Aorta (tissue), 5 donors: ENCODE measurements at places on chromosomes 5 and 9. TPM values are rescaled to one million over a fixed set of nuclear protein-coding genes. Genes with fewer than 3 reads are reported as not detected.

DNA sequence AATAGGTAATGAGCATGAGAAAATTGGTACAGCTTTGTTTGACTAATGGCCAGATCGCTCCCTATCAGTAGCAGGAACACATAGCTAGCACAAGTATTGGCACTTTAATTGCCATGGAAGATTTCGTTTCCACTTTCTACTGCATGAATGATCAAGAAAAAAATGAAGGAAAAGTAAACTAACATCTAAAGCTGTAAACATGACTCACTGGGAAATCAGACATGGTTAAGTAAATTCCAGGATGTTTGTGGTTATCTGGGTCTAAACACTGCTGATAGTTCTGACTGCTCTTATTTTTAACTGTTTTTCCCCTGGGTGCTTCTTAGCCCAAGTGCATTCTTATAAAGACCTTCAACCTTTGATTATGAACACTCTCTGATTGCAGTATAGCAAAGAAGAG lies 388.9 kb downstream of the NR2F1-AS1 start:
- H3K4me1 ChIP-seq, result no peaks in the 10 kb centered on the region
- no peak overlapping the region for H3K4me3 ChIP-seq
- no peaks in the 10 kb centered on the region for H3K36me3 ChIP-seq
- DNase-seq, result no peak

DNA sequence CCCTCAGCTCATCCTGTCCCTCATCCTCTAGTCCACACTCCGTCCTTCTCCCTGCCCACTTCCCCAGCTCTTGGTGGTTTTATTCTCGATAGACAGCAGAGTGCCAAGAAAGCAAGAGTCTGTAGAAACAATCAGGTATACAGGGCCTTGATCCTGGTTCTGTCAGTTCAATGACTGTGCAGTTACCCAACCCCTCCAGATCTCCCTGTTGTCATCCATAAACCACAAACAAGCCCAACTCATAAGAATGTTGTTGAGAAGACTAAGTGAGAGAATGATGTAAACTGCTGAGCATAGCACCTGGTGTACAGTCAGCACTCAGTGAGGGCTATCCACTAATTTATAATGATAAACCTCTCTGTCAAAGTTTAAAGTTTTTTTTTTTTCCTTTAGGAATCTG lies 31.3 kb downstream of the ISL1 start:
- H3K27ac ChIP-seq, result no peak overlapping the region
- no peaks in the 10 kb centered on the region for H3K36me3 ChIP-seq
- no peak overlapping the region for H3K4me3 ChIP-seq
- no peak for DNase-seq
- no peaks in the 10 kb centered on the region for H3K27me3 ChIP-seq

DNA sequence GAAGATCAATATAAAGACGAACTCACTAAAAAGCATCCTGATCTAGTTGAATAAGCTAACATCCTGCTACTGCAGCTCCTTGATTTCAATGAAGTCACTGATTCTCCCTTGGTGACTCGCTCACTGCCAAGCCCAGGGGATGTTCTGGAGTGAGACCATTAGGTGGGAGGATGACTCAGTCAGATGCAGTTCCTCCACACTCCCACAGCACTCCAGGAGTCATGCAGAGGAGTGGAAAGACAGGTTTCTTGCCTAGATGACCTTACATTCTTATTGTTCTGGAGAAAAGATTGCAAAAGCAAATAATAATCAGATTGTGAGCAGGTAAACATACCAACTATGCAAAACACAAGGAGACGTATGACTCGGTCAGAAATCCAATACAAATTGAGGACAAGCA lies 15.3 kb downstream of the GCNT4 start:
- no peak overlapping the region for H3K4me3 ChIP-seq
- H3K27ac ChIP-seq, result no peak overlapping the region
- DNase-seq, result no peak
- no peaks in the 10 kb centered on the region for H3K27me3 ChIP-seq
- H3K4me1 ChIP-seq, result no peaks in the 10 kb centered on the region
- no peaks in the 10 kb centered on the region for H3K36me3 ChIP-seq

GRCh38 chr5:34552686-34553085 lies 103.4 kb upstream of the RAI14 start:
- H3K4me3 ChIP-seq, result no peak overlapping the region
- H3K4me1 ChIP-seq, result no peaks in the 10 kb centered on the region
- DNase-seq, result no peak
- peak overlapping the region; percentile 80 for H3K27ac ChIP-seq
- no peaks in the 10 kb centered on the region for H3K27me3 ChIP-seq

DNA sequence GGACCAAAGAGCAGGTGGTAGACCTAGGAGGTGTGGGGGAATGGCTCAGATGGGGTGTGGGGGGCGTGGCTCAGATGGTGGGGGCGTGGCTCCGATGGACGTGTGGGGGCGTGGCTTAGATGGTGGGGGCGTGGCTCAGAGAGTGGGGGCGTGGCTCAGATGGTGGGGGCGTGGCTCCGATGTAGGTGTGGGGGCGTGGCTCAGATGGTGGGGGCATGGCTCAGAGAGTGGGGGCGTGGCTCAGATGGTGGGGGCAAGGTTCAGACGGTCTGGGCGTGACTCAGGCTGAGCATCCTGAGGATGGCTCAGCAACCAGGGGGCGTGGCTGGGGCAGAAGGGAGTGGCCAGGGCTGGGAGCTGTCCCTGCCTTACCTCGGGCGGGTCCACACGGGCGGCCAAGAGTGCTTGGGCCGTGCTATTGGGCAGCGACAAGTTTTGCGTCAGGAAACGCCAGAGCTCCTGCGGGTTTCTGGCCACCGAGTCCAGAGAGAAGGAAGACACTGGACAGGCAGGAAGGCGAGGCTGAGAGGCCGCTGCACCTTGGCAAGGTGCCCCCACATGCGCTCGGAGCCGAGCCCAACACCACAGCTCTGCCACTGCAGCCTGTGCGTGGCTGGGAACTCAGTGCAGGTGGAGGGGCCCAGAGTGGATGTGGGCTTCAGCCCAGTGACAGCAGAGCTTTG lies 5.9 kb downstream of the ABCA2 start:
- no peak for DNase-seq
- H3K4me3 ChIP-seq, result no peak overlapping the region
- no peaks in the 10 kb centered on the region for H3K27me3 ChIP-seq
- H3K27ac ChIP-seq, result no peak overlapping the region
- no peaks in the 10 kb centered on the region for H3K4me1 ChIP-seq

DNA sequence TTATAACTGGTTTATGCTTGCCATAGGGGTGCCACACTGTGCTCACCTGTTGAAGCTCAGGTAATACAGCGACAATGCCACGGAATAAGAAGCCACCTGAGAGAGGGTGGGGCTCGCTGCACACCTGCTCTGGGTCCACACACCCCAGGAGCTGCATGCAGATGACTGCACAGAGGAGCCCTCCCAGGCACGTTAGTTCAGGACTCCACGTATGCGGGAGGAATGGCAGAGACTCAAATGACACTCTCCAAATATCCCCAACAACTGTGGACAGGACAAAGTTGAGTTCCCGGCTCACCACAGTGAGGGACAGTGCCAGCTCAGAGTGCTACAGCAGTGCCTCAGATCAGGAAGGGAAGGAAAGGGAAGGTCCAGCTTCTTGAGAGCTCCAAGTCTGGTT lies 5.8 kb upstream of the FCN1 start:
- H3K36me3 ChIP-seq, result no peaks in the 10 kb centered on the region
- no peaks in the 10 kb centered on the region for H3K4me1 ChIP-seq
- no peak overlapping the region for H3K4me3 ChIP-seq
- no peak for DNase-seq
- no peak overlapping the region for H3K27ac ChIP-seq

The PAPPA gene
- 16.6 TPM for total RNA-seq

The CYSRT1 gene
- total RNA-seq, result not detected
